Activated gamma-delta T cell (primary cell): ENCODE measurements at places on chromosomes 7 and 10.

DNA sequence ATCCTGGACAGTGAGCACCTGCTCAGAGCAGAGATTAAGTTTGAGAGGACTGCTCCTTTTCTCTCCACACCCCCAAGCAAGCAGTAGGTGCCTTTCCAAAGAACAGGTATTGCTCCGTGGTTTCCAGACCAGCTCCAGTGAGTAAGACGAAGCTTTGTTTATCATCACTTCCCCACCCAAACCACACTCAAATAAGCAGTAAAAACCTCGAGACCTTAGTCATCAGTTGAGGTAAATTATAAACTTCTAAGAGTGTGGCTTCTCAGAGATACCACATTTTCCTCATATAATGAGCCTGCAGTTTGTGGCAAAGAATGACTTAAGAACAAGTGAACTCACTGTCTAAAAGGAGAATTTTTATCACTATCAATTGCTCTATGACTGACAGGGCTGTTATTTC, 50.0 kb upstream of the GRB10 start:
- no peak for DNase-seq

DNA sequence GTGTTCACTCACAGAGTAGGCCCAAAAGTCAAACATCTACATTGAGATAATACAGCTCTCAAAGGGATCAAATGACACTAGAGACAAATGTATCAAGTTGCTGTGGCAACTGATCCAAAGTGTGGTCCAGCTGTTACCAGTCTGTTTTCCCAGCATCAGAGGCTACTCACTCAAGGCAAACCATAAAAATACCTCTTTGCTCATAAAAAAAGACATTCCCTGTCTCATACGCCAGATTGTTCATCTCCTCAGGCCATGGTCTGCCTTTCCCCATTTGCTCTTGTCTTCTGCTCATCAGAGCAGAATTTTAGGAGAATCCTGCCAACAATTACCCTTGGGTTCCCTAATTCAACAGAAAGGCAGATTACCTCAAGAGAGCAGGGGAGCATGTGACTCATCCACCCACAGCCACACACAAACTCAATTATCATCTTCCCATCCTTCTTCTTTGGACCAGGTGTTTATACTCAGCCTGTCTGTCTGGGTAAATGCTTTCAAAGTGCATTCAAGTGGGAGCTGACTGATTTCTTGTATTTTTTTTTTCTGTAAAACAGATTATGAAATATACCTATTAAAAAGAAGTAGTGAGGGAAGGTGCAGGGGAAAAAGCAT, 226.5 kb upstream of the HPS1 start:
- DNase-seq, result no peak

- no peak for DNase-seq
Observed at GRCh38 chr10:4941540-4942330, 21.5 kb upstream of the AKR1C1 start.

- no peak for DNase-seq
Observed at GRCh38 chr10:119450606-119451299, 91.8 kb downstream of the RGS10 start.

DNA sequence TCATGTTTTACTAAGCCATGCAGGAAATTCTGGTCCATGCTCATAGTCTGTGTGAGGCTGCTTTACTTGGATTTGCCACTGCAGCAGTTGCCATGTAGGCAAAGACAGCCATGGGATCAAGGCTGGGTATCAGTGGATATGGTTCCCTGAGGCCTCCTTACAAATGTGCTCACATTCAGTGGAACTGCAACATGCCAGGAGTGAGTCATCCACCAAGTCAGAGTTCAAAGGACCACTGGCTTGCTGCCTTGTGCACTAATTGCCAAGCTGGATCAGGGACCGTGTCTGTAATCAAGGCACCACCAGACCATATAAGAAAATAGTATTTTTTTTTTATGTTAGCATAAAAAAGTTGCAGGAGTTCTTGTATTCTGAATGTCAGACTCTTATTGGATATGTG, 101.0 kb downstream of the CDCA7L start:
- DNase-seq, result no peak

- no peak for DNase-seq
Observed at GRCh38 chr10:48898426-48898825, 41.2 kb downstream of the LRRC18 start.

DNA sequence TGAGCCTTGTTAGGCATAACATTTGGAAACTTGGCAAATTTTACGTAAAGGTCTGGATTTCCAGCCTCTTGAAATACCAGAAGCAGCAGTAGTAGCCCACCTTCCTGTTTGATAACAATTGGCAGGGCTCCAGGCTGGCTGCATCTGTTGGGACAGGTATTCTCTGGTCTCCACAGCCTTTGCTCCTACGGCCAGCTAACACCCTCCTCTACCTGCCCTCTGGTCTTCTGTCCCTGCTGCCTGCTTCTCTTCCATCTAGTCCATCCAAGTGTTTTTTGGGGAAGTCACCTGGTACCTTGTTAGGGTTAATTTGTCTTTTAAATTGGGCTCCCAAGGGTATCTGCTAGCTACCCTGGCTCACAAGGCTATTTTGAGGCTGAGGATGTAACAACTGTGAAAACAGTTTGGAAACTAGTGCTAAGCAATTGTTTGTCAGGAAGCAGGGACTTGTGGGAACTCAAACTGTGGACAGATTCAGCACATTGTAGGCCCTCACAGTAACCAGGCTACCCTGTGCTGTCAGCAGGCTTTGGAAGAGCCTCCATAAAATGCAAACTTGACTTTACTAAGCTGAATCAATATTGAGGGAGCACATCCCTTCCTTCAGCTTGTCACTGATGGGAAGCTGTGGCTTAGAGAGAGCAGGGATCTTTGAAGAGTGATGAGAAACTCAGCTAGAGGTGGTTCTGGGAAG, 8.5 kb downstream of the RPS24 start:
- no peak for DNase-seq

DNA sequence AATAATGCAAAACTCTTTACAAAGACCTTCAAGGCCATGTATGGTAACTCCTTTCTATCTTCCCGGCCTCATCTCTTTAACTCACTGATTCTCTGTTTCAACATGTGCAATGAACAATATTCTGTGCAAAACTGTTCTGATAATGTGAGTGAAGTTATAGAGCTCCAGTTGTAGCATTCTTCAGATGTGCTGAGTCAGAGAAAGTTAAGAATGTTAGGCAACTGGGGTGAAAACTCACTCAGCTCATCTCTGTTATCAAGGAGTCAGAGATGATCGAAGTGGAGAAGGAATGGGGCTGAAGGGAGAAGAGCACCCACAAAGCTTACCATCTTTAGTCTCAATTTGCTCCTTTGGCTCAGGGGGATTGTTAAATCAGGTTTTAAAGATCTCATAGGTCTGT, 344.7 kb upstream of the NPSR1 start:
- DNase-seq, result no peak

DNA sequence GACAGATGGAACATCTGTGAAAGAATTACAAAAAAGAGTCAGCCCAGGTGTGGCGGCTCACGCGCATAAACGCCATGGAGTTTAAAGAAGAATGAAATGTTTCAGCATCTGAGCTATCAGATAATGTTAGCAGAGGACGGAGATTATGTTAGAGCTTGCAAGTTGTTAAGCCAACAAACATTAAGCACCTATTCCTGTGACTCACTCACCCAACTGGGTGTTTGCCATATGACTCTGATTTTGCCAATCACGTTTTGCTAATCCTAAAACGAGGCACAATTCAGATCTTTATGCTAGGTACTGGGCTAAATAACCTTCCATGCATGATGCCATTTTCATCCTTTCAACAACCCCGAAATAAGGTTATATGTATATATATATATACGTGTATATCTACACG, 29.0 kb upstream of the CCNY start:
- no peak for DNase-seq

- DNase-seq, result no peak
Observed at GRCh38 chr7:134234216-134234615, 82.5 kb downstream of the SLC35B4 start.

DNA sequence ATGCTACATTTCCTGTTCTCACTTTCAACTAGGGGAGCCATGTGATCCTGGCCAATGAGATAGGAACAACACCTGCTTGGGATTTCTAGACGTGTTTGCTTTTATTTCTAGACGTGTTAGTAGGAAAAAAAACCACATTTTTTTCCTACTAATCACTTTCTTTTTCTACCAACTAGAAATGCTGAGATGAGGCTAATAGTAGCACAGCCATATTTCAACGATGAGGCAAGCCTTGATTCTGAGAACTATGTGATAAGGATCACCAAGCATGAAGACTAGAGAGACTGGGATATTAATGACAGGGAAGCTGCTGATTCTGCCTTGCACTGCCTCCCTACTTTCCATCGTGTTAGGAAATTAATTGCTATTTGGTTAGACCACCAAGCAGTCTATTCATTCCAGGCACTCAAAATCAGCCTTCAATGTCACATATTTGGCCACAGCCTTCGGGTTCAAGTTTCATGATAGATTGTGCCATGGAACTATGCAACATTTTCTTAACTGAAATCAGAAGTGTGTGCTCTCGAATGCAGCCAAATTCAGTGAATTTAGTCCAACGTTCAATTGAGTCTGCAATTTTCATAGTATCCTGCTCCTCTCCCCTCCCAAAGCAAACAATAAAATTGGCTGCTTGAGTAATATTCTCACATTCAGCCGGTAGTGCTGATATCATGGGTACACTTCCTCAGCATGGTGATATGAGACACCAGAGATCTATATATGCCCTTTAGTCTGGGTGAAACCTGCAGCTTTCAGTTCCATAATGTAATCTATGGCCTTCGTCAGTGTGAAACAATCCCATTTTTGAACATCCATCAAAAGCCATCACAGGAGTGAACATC, 98.1 kb downstream of the GPR37 start:
- no peak for DNase-seq

DNA sequence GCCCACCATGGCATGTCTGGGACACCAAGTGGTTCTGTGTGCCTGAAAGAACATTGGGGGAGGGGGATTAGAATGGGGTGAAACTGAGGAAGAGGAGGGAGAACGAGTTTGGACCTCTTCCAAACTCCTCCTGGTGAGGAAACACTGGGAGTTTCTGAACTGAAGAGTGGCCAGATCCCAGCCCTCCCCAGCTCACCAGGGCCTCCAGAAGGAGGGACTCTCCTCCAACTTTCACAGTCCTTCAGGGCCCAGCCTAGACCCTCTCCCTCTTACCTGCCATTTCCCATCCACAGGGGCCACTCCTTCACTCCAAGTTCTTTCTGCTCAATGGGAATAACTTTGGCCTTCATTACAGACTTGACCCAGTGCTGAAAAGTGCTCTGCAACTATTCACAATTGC, 132.0 kb upstream of the FOXK1 start:
- DNase-seq, result no peak

GRCh38 chr10:119133949-119134348, 30.0 kb downstream of the DENND10 start:
- DNase-seq, result no peak

DNA sequence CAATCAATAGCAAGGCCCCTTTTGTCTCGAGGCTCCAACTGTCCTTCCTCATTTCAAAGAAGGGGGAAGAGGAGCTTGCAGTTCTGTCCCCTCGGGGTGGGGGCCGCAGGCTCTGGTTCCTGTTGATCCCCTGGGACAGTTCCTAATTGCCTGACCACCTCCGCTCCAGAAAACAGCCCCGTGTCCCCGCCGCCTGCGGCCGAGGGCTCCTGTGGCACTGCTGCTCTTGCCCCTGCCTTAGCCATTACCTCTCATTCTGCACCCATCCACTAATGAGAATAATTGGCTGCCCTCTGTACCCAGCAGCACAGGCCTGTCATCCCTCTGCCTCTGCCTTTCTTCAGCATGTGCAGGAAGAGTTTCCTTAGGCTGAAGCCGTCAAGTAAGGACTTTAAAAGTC, 668.3 kb upstream of the FOXK1 start:
- no peak for DNase-seq

DNA sequence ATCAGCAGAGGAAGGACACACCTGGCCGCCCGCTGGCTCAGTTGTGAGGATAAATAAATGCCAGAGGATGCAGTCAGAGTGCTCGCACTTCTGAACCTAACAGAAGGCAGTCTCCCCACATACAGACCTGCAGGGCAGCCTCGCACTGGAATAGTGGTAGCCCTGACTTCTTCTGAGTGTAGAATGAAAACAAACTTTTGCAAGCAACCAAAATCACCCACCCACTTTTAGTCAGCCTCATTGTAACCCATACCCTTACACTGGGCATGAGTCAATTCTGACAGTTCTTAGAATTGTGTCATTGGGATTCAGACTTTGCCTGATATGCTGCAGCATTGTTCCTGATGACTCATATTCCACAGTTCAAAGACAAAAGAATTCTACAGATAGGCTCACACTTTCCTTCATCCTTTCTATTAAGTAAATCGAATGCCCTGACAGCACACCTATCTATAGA, 167.0 kb upstream of the CDK1 start:
- no peak for DNase-seq

DNA sequence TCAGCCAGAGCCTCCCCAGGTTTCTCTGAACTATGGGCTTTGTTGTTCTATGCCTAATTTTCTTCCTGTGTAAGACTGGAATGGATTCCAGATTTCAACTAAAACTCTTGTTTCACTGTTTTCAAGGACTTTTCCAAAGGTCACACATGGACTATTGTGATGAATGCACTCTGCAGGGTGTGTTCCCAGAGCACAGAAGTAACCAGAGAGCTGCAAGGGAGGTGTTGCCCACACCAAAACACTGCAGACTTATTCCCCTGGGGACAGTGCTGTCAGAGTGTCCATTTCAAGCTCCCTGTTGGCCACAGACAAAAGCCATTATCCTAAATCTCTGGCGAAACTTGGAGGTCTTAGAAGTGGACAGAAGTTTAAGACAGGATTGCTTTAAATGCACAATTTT, 231.6 kb downstream of the TRIL start:
- DNase-seq, result no peak

DNA sequence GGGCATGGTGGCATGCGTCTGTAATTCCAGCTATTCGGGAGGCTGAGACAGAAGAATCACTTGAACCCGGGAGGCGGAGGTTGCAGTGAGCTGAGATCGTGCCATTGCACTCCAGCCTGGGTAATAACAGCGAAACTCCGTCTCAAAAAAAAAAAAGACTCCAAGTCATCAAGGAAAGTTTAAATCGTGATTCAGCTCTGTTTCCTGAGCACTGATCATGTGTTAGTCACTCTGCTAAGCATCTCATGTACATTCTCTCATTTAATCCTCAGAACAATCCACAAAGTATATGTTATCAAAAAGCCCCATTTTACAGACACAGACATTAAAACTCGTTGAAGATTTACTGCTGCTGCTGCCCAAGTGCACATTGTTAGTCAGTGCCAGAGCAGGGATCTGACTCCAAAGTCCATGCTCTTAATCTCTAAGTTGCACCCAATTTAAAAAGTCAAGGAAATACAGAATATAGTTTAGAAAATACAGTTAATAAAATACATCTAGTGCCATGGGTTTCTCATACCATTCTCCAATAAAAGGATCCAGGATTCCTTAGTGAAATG, 6.2 kb downstream of the PIK3AP1 start:
- DNase-seq, result no peak

GRCh38 chr10:66828957-66829356, 96.9 kb upstream of the LRRTM3 start:
- DNase-seq, result no peak

- DNase-seq, result no peak
Observed at GRCh38 chr10:7571981-7572380, 94.8 kb downstream of the ITIH5 start.

DNA sequence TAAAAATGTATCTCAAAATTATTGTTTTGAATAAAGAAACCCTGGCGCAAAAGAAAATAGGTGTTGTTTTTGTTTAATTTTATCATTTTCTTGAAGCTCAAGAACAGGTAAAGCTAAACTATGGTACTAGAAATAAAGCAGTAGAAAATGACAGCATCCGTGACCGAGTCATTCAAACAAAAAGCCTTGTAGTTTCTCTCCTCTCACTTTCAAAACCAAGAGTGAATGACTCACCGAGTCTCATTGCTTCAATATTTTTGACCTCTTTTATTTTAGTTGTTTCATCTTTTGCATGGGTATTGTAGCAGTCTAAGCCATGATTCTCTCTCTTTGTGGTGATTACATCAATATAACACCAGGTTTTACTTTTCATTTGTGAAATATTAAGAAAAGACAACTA, 396.5 kb downstream of the POM121L12 start:
- DNase-seq, result no peak
